Activated CD8-positive, alpha-beta memory T cell treated with anti-CD3 and anti-CD28 coated beads for 4 hours (primary cell): ENCODE measurements at places on chromosomes 6 and 20.

DNA sequence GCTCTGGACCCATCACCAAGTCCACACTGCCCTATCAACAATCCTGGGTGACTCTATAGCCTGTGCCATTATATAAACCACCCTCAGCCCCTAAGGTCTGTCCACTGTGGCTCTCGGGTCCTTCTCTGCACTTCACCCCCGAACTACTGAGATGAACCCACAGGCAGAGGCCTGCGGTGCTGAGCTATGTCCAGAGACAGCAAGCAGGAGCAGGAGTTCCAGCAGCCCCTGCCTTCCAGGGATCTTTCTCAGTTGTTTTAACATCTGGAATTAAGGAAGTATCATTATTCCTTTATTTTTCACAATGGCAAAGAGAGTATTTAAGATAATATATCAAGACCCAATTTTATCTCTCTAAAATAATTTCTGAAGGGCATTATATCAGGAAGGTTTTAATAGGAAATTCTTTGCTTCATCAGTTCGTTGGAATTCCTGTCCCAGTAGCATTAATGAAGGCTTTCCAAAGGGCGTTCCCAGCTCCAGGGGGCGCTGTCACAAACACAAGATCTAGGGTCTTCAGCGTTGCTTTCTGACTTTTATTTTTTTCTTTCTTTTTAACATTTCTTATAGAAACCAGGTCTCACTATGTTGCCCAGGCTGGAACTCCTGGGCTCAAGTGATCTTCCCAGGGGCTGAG is 27.3 kb downstream of the RRBP1 start:
- DNase-seq = no peak

- DNase-seq = no peak
Measured at GRCh38 chr6:24856901-24857670, 58.4 kb upstream of the ARMH2 start.

DNA sequence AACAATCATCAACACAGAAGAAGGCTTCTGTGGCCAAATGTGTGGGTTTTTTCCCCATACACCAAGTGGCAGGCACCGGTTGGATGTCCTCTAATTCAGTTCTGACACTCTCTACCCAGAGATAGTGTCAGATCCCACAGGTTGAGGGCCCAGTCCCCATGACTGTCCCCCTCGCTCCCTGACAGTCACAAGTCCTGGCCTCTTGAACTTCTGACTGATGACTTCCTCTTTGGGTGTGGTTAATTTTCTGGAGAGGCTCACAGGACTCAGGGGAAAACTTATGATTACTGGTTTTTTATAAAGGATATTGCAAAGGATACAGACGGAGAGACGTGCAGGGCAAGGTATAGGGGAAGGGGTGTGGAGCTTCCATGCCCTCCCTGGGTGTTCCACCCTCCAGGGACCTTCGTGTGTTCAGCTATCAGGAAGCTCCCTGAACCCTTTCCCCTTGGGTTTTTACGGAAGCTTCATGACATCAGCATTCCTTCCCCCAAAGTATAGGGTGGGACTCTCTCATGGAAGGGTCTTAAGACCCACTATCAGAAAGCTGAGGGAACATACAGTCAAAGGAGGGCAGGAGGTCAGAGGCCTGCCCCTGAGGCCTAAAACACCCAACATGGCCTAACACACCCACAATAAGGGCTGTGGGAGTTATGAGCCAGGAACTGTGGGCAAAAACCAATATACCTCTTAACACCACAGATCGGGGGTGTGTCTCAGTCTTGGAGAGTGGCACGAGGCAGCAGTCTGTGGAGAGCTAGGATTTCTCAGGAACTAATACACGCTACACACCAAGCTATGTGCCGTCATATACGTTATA is 33.3 kb downstream of the FARS2 start:
- DNase-seq = no peak

DNA sequence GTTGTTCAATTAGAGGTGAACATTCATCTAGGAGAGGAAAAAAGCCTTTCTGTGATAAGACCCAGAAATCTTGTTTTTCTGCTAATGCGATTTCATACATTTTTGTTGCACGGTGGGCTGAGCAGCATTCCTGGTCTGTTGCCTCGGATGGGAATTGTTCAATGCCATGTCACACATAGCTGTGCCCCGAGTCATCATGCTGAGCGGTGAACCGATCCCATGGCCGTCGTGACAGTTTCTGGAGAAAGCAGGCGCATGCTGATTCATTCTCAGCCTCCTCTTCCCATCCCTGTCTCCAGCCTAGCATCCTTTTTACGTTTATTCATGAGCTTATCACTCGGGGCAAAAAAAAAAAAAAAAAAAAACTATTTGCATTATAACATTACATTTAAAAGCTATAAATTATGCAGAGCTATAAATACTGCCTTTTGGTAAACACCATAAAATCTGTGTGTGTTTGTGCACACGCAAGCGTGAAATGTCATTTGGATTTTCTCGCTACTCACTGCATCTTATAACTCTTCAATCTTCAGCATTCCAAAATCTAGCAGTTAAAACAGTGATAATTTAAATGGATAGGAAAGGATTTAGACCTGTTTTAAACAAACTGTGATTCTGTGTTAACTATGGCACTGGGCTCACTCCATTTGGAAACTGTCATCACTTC is 58.9 kb upstream of the IFNGR1 start:
- DNase-seq = no peak

DNA sequence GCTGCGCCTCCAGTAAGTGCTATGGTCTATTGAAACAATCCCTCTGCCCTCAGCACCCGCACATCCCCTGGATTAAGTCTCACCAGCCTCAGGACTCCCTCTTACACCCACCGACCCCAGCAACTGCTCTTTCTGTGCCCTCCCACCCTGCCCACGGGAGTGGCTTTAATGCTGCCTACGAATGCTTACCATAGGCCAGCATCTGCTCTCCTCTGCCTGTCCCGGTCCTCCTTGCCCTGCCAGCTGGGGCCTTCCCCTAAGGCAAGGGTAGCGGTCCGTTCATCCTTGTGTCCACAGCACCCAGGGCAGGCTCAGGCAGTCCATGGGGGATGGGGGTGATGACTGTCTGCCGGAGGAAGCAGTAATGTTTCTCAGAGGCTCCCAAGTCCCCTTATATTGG is 4.1 kb downstream of the EBF4 start:
- no peak for DNase-seq

DNA sequence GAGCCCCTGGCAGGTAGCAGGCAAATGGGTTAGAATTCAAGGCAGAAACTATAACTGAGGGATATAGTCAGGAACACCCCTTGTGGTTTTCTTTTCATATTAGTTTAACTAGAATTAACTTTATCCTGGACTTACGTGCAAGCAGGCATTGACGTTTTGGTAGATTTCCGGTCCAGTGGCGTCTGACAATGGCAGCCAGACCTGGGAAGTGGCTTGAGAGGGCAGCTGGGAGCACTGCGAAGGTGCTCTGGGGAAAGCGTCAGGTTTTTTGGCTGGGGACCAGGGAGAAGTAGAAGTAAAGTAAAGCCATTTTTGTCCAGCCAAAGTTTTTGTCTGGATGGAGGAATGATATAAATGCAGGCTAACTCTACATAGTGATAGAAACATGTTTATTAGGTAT is 8.4 kb upstream of the ACSS1 start:
- no peak for DNase-seq

DNA sequence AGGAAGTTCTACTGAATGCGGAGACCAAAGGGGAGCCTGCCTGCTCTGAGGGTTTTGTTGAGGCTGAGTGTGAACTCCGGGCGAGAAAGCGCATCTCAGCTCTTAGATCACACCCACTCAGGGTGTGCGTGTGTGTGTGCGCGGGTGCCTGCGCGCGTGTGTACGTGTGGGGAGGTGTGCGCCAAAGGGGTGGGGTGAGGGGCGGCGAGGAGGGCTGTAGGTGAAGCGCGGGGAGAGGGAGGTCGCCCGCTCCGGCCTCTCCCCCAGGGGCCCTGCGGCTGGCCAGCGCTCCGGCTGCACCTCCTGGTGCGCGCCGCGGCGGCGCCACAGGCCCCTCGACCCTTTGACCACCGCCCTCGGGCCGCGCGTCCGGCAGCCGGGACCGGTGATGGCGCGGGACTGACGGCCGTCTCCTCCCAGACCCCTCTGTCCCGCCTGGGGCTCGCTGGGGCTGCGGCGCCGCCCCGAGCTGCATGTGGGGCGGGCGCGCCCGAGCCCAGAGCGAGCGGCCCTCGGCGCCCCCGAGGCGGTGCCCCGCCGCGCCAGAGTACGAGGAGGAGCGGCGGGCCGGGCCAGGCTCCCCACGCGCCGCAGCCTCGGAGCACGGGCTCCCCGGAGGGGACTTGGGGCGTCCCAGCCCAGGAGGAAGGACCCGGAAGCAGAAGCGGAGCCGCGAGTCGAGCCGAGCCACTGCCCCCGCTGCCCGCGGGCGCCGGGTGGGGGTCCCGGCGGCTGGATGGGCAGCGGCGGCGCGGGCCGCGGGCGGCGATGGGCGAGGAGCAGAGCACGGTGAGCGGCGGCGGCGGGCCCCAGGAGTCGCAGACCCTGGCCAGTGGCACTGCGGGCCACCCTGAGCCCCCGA is at the start of gene RNF217:
Gene RNF217, plus strand, starts transcription at position 661 of the 862 bp plus-strand sequence. Its CDS starts 108 bp downstream, at position 769.
- no peak for DNase-seq

- no peak for DNase-seq
Measured at GRCh38 chr6:12114055-12114503, 102.0 kb downstream of the HIVEP1 start.

- DNase-seq = no peak
Measured at GRCh38 chr20:2984956-2985661, 58.3 kb upstream of the GNRH2 start.

- DNase-seq = no peak
Measured at GRCh38 chr20:61236713-61237112, 15.3 kb upstream of the CDH4 start.

DNA sequence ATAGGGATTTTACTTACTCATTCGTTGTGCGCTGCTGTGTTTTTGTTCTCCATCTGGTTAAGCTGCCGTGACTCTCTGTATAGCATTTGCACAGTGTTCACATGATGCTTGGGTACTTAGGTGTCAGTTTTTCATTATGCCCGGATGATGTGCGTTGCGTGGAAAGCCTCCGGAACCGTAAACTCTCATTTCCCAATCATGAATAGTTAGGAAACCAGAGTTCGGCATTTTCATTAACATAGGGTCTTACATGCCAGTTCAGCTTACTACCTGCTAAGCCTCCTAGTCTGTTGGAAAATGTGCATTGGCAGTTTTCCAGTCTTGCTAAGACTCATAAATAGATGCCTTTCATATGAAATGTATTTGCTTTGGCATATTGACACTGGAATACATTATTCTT is 483.4 kb upstream of the FLRT3 start:
- DNase-seq = no peak
